Purkinje cell (primary cell): ENCODE measurements at places on chromosomes 13 and 19. TPM values are rescaled to one million over a fixed set of nuclear protein-coding genes. Genes with fewer than 3 reads are reported as not detected.

The PABPC3 gene
- 0.21 and 1.1 TPM in 2 replicates for polyA plus RNA-seq

The SPTBN4 gene
- 3.2 and 3.4 TPM in 2 replicates for polyA plus RNA-seq

The ARHGAP33 gene
- polyA plus RNA-seq, result 0.15 and 0.40 TPM in 2 replicates

The CLEC4G gene
- 1.6 TPM in 1 of 2 replicates, not detected in the other for polyA plus RNA-seq

The CGB2 gene
- polyA plus RNA-seq, result not detected in 2 replicates

The RDH8 gene
- polyA plus RNA-seq, result not detected in 2 replicates
